ENCODE measurements at places on chromosomes 2 and 18.

DNA sequence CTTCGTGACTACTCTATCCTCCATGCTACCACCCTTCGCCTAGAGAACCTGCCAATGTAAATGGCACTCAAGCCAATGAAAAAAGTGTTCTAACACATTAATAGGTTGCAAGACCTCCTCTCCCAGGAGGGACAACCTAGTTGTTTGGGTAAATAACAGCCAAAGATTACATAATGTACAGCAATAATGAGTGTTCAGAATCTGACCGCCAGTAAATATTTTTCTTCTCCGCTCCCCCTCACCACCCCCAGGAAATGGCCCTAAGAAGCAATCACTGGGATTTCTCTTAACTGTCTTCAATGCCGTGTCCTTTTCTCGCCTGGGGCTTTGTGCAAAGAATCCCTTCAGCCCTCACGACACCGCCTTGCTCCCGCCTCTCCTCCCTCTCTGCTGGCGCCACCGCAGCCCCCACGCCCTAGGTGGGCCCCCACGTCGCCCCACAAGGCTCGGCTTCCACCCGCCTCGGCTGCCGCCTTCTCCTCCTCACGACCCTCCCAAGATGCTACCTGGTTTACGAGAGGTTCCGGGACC, 458 bp downstream of the HYCC2 start:
- DNase-seq, result no peak

DNA sequence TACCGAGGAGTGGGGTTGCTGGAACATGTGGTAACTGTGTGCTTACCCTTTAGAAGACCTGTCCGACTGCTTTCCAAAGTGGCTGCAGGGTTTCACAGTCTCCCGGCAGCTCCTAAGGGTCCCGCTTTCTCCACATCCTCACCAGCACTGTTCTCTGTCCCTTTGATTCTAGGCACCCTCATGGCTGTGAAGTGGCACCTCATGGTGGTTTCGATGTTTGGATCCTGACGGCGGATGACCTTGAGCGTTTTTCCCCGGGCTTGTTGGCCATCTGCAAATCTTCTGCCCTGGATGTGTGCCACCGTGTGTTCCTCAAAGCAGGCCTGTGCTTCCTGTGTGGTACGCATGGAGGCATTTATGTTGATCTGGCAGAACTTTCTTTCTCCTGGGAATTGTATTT, 292.5 kb upstream of the HDAC4 start:
- no peak for DNase-seq

DNA sequence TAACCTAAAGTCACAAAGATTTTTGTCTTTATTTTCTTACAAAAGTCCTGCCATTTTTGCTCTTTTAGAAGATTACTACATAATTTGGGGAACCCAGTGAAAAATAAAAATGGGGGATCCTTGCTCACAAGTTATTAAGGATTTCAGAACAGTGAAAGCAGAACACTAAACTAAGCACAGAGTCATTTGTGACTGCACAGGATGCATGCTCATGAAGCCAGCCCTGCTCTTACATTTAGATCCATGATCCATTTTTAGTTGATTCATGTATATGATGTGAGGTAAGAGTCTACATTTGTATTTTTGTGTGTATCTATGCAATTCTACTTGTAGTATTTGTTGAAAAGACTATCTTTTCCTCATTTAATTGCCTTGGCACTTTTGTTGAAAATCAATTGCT, 21.8 kb downstream of the SP140L start:
- no peak for DNase-seq

DNA sequence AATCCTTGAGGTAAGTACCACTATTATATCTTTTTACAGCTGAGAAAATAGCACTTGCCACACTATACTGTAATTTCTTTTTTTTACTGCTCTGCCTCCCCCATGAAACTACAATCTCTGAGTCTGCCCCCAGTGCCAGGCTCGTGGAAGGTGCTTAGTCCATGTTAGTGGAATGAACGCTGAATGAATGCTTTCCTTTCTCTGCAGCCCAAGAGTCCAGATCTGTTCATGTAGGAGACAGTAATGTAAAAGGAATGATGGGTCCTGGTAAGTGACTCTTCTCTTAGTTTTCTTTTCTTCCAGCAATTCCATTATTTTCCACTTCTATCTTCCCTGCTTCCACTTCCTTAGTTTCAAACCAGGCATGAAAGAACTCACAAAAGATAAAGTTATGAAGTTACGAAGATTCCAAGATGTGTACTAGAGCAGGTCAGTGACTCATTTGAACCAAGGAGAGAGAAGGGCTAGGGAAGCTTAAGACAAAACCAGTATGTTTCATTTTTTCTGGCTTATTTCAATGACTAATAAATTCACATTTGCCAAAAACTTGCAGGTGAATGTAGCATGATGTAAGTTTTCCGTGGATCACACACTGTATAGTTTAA, 46.0 kb downstream of the ARHGEF33 start:
- DNase-seq, result no peak

GRCh38 chr2:126804347-126804746, 94.3 kb upstream of the TEX51 start:
- no peak for DNase-seq

- DNase-seq, result no peak
Observed at GRCh38 chr2:133552821-133553220, 15.4 kb downstream of the NCKAP5 start.

- DNase-seq, result no peak
Observed at GRCh38 chr2:226578373-226578772, 221.2 kb downstream of the IRS1 start.

DNA sequence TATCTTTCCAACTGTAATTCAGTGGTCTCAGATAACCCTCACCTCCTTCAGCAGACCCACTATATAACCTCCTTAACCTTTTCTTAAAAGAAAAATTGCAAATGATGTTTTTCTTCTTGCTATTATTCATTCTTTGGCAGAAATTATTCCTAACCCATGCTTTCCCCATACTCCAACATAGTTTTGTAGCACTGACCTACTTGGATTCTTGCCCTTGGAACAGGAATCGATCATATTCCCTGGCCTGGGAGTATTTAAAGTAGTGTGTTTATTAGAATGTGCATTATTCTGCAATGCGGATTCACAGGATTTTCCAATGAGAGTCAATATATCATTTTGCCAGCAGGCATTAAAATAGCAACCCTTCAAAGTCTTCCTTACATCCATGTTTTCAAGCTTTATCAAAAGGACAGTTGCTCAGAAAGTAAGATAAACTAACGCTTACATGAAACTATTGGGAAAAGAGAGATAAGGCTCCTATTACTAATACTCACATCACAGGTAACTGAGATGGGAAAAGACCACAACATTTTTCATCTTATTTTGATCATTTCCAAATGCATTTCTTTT, 37.4 kb downstream of the CHN1 start:
- no peak for DNase-seq

- no peak for DNase-seq
Observed at GRCh38 chr2:63124850-63125249, 74.2 kb downstream of the OTX1 start.

DNA sequence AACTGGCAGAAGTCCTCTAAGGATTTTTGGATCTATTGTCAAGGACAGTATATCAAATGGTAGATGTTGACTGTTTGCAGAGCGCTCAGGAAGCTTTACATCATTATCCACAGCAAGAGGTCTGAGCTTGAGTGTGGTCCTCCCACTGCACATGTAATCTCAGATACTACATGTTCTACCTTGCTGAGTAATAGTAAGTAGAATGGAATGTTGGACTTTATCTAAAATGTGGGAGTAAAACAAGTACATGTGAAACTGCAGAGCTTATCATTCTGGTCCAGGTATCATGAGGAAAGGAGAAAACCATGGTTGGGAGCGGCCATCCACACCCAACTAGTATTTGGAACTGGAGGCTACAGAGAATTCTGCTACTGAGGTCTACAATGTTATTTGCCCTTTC, 19.3 kb upstream of the CD28 start:
- DNase-seq, result no peak

GRCh38 chr2:106530866-106531265, 43.7 kb downstream of the CD8B2 start:
- DNase-seq, result no peak

DNA sequence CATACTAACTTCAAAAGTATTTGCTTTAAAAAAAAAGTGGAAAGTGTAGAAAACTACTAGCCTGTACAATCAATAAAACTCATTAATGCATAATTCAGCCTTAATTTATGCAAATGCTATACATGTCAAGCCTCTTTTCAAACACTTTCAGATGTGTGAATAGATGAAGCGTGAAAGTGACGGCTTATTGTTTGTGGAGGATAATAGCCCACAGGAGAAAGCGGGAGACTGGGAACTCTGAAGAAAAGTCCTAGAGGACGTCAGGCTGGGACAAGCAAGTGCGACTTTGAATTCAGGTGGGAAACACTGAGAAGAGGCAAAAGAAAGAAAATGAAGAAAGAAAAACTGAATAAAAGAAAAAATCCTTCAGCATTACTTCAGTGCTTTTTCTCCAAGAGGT, 108.5 kb downstream of the STK39 start:
- DNase-seq, result no peak

DNA sequence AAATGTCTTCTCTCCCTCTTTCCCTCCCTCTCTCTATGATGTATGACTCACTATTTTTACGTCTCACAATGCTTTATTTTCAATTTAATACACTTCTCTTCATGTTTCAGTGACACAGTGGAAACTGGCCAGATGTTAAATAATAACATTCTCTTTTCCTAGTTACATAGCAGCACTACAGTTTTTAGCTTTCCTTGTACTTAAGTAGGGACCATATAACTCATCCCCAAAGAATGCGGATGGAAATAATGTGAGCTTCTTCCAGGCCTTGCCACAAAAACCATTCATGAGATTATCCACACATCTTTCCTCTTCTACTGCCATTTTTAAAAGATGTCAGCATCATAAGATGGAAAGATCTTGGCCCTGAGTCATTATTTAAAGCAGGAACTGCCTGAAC, 789.4 kb downstream of the LRP1B start:
- no peak for DNase-seq

DNA sequence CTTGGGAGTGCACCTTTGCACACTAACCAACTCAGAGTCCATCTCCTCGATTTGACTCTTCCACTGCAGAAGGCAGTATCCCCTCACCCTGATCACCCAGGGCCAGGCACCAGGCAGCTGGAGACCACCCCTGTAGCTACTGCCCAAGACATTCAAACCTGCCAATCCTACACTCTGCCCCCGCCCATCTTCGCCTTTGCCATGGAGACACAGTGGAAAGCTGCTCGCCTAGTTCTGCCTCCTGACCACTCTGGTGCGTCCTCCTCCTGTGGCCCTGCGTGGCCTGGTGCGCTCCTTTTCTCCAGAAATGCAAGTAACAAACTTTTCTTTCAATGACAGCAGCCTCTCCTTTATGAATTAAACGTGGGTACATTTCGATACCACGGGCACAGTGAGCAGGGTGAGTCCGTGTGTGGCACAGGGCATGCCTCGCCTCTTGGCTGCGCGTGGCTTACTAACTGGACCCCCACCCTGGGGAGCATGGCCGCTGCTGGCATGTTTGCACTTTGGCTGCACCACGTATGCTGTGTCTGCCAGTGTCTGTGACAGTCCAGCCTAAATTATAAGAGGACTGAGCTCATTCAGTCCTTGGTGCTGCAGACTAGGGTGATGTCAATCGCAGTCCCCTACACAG, 47.6 kb downstream of the LONRF2 start:
- DNase-seq, result no peak

DNA sequence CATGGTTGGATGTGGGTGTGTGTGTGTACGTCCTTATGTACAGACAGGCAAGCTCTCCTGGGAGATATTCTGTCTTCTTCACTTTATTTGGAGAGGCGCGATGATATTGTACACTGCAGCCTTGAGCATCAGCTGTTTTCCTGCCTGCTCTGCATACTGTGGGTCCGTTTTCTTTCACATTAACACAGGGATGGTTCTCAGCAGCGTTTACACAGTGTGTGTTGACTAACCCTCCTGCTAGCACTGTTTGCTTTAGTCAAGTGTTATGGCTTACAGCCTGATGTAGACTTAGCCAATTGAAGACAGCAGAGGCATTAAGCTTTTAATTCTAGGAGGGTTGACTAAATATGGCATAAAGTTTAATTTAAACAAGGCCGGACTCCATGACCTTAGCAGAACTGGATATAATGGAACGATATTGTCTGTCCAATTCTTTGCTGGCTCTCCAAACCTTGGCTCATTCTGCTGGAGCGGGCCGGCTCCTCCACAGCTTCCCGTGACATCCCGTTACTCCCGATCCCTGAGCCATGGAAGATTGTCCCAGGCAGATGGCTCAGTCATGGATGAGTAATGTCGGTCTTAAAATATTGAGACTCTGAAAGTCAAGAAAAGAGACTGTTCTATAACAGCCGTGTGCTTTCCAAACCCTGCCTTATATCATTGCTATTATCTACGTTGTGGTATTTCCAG, 134.7 kb downstream of the TPGS2 start:
- DNase-seq, result no peak

DNA sequence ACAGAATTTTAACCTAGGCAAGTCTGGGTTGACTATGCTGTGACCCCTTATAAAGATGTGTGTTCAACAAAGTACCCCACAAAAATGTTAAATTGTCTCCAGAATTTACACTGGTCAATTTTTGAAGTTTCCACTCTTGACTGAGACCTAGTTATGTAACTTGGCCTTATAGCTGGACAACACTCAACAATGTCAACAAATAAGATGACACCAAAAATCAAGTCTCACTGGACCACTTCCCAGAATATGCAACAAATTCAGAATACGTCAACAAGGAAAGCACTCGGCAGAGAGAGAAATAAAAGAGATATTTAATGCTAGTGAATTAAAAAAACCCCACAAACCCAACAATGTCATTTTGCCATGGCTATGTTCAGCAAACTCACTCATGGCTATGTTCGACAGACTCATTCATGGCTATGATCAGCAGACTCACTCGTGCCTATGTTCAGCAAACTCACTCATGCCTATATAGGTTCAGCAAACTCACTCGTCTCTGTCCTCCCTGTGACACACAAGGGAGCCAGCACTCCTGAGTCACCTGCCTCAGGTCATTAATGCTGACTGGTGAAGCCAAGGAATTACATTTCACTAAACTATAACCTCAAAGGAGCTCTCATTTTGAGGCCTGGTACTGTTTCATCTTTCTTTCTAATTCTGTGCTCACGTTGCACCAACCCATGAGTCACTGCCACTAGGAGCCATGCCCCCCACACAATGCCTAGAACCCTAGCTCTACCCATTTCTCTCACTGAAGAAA, 72.7 kb downstream of the PTPN2 start:
- no peak for DNase-seq

DNA sequence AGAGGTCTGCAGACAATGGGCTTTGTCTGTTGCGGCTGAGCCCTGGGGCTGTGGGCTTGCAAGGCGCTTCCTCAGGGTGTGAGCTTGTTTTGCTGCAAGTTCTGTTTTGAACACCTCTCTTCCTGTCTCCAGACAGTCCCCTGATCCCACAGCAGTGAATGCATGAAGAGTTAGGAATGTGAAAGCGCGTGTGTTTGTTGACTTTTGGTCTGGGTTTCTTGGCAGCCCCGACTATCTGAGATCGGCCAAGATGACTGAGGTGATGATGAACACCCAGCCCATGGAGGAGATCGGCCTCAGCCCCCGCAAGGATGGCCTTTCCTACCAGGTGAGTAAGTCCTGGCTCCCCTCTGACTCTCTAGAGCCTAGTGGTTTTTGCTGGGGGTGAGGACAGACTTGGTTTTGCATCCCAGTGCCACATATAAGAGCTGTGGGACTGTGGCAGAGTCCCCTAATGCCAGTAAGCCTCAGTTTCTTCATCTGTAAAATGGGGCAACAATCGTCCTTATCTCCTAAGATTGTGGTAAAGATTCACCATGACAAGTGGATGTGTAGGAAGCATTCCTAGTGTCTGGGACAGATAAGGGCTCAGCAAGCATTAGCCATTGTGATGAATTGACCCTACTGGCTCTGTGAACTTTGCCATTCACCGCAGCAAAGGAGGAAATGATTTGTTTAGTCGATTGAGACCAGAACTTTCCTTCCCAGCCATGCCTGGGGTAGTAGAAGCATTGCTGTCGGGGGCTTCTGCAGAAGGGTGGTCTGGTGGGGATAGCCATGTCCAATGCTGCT, 3.0 kb downstream of the LBH start:
- DNase-seq, result no peak

- DNase-seq, result no peak
Observed at GRCh38 chr2:3620834-3621233, 25.9 kb downstream of the COLEC11 start.

All from stimulated activated naive B cell treated with anti-CD40 and anti-IgM and Interleukin-4, amounts not matched to agents 10 μg/mL and 1 μg/mL and 100 μg/mL, for 72 hours (primary cell).